ENCODE measurements at places on chromosomes 11 and 22.

DNA sequence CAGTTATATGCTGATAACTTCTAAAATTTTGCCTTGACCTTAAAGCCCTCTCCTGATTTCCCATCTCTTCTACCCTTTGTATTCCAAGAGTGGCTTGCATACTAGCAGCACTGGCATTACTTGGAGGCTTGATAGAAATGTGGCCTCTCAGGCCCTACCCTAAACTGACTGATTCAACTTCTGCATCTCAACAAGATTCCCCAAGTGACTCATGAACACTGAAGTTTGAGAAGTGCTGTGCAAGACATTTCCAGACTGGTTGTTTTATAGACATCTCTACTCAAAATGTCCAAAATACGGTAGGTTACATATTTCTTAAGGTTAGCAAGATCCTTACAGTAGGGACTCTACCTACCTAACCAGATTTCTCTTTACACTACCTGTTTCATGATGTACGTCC is 48.6 kb downstream of the SESN3 start:
- DNase-seq, result no peak

DNA sequence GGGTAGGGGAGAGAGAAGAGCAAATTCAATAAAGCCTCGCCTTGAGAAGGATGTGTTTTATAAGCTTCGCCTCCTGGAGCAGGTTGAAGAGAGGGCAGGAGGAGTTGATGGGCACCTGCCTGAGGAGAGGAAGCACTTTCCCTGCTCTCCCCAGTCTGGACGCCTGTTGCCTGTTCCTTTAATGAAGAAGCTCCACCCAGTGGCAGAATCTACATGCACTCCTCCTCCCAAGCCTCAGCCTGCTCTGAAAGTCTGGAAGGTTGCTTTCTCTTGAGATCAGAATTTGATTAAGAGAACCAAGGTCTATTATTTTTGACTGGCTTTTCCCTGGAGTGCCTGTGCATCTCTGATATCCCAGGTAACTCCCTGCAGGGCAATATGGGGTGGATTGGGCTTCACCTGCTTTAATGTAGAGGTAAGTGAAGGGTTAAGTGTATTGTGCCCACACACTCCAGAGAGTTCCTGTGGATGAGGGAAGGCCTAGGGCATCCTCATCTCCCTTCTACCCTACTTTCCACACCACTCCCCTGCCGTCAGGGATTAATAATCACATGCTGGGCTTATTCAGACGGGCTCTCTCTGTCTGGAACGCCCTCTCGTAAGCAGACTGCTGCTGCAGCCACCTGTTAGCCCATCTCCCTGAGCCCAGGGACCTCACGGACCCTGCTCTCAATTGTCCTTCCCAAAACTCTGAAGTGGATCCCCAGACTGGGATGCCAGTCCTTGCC is 22.3 kb downstream of the NTM start:
- no peak for DNase-seq

- no peak for DNase-seq
Observed at GRCh38 chr11:57763568-57763967, 2.0 kb downstream of the CTNND1 start.

DNA sequence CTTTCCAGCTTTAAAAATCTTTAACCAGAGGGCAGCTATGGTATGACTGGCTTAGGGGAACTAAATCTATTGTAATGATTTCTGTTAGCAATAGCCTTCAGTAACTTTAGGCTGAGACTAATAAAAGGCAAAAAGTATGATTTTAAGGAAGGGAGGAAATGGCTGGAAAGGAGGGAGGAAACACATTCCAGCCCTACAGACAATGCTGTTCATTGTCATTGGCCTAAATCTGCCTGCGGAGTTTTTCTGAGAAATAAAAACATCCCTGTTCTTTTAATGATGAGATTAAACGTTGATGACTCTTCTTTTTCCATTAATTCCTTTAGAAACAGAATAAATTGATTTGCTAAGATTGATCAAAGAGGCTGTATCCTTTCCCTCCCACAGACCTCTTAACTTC is 99.6 kb upstream of the GRAMD1B start:
- DNase-seq, result no peak

GRCh38 chr11:2779981-2780849 is 80.4 kb upstream of the KCNQ1OT1 start:
- no peak for DNase-seq

DNA sequence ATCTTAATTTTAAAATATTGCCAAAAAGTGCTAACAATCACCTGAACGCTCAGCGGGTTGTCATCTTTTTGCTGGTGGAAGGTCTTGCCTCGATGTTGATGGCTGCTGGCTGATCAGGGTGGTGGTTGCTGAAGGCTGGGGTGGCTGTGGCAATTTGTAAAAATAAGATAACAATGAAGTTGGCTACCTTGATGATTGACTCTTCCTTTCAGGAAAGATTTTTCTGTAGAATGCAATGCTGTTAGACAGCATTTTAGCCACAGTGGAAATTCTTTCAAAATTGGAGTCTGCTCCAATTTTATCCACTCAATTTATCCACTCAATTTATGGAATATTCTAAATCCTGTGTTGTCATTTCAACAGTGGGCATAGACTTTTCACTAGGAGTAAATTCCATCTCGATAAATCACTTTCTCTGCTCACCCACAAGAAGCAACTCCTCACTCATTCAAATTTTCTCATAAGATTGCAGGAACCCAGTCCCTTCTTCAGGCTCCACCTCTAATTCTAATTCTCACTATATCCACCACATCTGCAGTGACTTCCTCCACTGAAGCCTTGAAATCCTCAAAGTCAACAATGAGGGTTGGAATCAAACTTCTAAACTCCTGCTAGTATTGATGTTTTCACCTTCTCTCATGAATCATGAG is 78.8 kb downstream of the LINC01488 start:
- no peak for DNase-seq

DNA sequence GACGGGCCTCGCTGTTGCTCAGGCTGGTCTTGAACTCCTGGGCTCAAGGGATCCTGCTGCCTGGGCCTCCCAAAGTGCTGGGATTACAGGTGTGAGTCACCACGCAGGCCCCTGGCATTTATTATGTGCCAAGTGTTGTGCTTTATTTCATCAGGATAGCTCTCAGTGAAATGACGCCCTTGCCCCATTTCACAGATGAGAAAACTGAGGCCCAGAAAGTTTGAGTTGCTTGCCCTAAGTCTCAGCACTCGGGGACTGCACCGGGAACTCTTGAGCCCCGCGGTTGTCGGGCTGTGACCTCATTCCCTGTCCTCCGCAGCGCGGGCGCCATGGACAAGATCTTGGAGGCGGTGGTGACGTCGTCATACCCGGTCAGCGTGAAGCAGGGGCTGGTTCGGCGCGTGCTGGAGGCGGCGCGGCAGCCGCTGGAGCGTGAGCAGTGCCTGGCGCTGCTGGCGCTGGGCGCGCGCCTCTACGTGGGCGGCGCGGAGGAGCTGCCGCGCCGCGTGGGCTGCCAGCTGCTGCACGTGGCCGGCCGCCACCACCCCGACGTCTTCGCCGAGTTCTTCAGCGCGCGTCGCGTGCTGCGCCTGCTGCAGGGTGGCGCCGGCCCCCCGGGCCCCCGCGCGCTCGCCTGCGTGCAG is 7.3 kb downstream of the USP35 start:
- no peak for DNase-seq

DNA sequence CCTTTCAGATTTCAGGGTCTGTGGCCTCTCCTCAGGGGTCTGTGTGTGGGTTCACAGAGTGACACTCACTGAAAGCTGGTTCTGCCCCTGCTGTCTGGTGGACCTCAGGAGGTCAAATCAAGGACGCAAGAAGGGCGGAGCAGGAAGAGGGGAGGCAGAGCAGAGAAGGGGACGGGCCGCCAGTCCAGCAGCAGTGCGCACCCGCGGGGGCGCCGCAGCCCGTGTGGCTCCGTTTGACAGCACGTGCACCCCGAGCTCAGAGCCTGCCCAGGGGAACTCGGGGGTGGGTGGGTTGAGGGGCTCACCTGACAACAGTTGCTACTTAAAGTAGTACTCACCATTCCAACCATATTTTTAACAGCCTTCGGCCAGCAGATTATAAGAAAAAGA is 71.4 kb upstream of the PITPNB start:
- no peak for DNase-seq

GRCh38 chr11:19368726-19369375 is 128.1 kb upstream of the E2F8 start:
- DNase-seq, result no peak

- DNase-seq, result no peak
Observed at GRCh38 chr22:38203855-38204514, 2.2 kb downstream of the MAFF start.

DNA sequence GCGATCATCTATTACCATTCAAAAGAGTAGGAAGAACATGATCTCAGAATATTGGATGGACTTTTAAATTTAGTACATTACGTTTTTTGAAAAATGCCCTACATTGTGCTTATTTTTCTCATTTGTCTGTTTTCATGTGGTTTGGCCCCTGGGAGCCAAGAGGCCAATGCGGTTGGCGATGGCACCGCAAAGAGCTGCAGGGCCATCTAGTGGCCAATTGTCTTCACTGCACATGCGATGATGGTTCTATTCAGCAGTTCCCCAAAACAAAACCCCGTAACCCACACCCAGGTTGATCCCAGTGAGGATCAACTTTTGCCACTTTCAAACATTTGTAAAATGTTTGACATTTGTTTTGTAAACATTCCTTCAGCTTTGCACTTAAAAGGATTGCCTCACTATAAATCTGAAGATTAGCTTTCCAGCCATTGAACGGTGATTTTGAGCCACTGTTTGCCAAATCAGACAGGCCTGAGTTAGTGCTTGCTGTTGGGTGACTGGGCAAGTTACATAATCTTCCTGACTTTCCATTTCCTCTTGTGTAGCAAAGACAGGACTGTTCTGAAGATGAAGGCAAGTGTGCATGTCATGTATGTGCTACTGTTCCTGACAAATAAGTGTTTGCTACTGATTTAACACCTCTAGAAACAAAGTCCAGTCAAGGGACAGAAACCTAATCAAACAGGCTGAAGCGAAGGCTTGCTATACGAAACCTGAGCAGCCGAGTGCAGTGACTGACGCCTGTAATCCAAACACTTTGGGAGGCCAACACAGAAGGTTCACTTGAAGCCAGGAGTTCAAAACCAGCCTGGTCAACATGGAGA is 29.2 kb upstream of the XBP1 start:
- DNase-seq, result peak; percentile 8

- no peak for DNase-seq
Observed at GRCh38 chr11:100686476-100687053, 523 bp upstream of the ARHGAP42 start.

DNA sequence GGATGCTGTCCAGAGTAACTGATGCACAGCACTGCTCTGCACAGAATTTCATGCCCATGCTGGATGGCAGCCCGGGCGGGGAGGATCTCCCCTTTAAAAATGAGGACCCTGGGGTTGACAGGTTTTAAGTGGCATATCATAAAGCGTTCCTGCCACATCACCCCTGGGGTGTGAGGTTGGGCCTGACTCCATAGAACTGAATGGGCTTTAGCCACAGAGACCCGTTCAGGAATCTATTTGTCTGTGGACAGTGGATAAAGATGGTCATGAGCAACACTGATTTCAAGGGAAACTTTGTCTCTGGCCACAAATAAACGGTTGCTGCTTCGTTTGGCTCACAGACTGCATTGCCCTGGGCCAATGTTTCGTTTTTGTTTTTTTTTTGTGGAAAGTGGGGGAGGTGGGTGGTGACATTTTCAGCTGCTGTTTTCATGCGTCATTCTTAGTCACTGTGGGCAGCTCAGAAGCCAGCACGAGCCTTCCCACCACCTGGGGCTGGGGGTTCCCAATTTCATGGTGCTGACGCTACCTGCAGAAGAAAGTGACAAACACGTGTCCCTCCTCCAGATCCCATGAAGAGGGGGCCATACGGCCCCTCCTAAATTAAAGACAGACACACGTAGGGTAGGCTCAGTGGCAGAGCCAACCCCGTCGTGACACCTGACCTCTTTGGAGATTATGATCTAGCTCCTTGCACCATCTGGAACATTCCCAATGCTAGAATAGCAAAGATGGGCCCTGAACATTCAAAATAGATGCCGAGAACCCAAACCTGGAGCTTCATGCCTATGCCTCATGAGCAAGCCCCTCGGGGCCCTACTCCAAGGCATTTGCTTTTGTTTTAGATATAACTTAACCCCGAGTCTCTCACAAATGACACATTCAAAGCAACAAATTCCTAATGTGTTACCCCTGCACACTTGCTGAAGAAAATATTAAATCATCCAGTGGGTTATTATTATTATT is 54.8 kb upstream of the PHF21B start:
- no peak for DNase-seq

- no peak for DNase-seq
Observed at GRCh38 chr11:60957188-60957587, 5.2 kb upstream of the SLC15A3 start.

- no peak for DNase-seq
Observed at GRCh38 chr11:116962108-116962507, 124.7 kb upstream of the APOA1 start.

- no peak for DNase-seq
Observed at GRCh38 chr11:833114-833791, 501 bp downstream of the CD151 start.

Measured in caudate nucleus (tissue), 63 donors.